DMS153 (cell line): ENCODE measurements at places on chromosomes 6 and 20.

- no peak for DNase-seq
Measured at GRCh38 chr6:17665132-17665531, 41.6 kb downstream of the NUP153 start.

GRCh38 chr20:53126185-53126584 lies 154.0 kb downstream of the TSHZ2 start:
- DNase-seq: peak; percentile 65

- no peak for DNase-seq
Measured at GRCh38 chr20:37384683-37385174, 38.8 kb downstream of the SRC start.

DNA sequence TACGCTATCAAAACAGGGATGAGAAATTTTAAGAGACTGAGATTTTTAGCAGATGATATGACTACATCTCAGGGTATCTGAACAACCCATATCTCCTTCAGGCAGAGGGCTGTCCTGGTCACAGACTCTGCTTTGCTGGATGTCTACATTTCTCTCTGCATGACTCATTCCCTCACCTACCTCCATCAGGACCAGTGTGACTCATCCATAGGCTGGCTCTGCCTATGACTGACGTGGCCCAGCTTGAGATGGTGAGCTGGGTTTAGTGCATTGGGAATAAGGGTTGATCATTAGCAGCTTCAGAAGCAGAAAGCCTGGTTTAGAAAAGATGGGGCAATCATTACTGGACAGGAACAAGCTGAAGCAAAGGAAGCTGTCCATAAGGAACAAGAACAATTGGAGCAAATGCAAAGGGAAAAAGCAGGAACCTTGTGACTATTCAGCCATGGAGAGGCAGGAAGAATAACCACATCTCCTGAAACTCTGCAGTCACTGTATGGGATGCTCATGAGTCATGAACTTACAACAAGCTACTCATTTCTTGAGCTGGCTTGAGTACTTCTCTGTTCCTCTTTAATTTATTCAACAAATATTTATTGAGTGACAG lies 86.4 kb upstream of the CBLN4 start:
- no peak for DNase-seq

GRCh38 chr6:16700202-16700915 lies 60.9 kb downstream of the ATXN1 start:
- DNase-seq: no peak

DNA sequence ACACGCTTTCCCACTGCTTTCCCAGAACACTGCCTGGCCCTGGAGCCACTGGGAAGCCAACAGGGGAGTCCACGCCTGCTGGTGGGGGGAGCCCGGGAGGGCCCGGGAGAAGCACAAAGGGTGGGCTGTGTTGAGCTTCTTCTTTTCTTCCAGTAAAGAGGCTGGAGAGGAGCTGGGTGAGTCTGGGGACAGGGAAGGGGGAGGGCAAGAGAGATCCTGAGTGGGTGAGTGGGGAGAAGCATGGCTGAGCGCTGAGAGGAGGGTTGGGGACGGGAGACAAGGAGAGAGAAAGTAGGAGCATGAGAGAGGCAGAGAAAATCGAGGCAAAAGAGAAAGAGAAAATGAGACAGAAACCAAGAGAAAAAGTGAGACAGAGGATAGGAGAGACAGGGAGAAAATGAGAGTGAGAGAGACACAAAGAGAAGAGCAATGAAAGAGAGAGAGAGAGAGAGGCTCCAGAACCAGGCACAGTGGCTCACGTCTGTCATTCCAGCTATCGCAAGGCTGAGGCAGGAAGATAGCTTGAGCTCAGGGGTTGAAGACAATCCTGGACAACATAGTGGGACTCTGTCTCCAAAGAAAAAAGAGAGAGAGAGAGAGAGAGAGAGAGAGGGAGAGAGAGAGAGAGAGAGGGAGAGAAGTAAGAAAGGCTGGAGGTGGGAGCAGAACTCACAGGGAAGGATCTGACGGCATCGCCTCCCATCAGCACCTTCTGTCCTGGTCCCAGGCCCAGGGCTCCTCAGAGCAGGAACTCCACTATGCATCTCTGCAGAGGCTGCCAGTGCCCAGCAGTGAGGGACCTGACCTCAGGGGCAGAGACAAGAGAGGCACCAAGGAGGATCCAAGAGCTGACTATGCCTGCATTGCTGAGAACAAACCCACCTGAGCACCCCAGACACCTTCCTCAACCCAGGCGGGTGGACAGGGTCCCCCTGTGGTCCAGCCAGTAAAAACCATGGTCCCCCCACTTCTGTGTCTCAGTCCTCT lies 2.0 kb downstream of the LST1 start:
- DNase-seq: no peak

DNA sequence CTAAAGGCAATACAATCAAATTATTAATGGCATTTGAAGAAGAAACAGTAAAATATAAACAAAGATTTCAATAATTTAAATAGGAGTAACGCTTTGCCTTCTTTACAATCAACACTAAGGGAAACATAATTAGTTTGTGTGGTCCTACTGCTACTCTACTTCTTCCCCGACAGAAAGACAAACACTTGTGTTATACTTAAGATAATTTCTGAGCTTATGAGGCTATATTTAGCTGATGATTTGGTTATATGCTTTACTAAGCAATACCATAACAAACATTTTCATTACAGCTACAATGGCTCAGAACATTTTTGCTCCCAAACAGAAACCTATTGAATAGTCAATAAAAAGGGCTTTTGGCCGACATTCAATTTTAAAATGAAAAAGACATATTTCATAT lies 1217.2 kb upstream of the GJE1 start:
- DNase-seq: peak; percentile 43

DNA sequence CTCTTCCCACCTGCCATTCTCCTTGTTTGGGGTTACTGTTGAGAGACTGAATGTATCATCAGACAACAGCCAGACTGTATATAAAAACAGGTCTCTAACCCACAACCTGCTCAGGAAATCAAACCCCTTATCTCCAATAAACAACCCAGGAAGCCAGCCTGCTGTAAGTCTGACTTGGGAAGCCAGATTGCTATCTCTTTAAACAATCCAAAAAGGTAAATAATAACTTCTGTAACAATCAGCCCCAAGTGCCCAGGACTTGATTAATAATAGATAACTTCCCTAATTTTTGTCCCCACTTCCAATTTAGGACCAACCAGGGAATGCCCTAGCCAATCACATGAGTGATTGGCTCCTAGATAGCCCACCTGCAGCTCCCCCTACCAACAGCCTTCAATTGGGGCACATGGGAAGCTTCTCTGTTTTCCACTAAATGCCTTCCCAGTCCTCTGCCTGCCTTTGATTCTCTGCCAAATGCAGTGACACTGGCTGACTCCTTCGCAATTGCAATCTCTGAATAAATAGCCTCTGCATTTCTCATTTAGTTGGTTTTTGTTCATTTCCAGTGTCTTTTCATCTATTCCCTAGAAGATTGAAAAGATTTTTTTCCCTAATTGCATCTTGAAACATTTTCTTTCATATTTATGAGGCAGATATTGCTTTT lies 117.1 kb upstream of the TAB2 start:
- no peak for DNase-seq

DNA sequence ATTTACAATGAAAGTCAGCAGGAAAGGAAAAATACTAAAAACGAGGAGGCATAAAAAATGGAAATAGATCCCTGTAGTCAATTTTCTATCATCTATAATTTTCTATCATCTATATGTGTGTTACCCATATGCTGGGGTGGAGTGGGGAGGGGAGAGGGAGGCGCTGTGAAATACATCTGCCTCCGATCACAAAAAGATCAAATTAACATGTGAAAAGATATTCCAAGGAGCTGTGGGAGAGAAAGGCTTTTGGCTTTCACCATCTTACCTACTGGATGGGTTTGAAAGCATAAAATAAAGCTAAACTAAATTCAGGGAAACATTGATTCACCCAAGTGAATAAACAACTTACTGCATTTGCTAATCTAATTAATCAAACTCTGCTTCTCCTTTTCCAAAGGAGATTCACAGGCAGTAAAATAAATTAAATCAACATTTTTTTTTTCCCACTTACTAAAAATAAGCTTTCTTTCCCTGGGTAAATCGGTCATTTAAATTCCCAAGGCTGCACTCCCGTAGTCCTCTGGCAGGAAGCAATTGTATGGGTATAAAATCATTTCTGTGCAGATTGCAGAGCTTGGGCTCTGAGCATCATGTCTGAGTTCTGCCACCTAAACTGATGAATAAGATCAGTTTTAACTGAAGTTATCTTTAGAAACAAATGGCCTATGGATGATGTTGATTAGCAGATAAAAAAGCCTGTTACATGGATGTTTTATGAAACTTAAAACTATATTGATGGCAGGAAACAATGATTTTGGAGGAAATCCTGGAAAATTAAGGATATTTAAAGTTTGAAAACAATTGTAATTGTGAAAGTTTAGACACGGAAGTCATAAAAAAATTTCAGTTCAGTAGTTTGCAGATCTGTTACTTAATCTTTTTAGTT lies 147.9 kb downstream of the SOX4 start:
- DNase-seq: no peak

DNA sequence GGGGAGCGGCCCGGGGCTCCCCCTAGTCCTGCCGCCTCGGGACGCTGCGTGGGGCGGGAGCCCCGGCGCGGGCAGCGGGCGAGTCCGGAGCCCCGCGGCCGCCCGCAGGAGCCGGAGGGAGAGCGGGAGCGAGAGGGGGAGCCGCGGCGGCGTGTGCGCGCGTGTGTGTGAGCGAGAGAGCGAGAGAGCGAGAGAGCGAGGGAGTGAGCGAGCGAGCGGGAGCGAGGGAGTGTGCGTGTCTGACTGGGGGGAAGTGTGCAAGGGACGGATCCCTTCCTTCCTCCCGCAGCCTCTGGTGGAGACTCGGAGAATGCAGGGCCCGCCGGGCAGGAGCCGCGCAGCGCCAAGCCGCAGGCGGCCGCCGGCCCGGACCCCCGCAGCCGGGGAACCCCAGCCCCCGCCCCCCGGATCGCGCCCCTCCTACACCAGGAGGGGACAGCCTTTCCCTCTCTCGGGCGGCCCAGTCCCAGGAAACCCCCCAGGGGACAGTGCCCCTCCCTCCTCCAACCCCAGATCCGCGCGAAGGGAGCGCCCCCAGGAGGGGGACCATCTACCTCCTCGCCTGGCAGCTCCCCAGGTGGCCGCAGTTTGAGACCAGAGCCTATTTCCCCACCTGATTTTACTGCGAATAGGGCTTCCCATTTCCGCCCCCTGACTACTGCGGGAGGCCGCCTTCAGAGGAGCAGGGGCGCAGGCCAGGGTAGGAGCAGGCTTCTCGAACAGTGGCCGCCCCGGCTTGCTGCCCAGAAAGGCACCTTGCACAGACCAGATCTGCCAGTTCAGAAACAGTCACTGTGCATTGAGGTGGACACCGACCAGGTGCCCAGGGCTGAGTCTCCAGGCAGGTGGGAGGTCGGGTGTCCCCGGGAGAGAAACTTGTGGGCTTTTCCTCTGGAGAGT lies at the start of gene CDH22:
CDH22 (minus strand) TSS at position 241 of the 900 bp plus-strand sequence. CDS start 57,204 bp downstream, outside the sequence.
- DNase-seq: no peak

- no peak for DNase-seq
Measured at GRCh38 chr6:17768388-17768787, 61.7 kb upstream of the NUP153 start.

GRCh38 chr6:111278731-111279130 lies 191.4 kb downstream of the SLC16A10 start:
- DNase-seq: no peak

DNA sequence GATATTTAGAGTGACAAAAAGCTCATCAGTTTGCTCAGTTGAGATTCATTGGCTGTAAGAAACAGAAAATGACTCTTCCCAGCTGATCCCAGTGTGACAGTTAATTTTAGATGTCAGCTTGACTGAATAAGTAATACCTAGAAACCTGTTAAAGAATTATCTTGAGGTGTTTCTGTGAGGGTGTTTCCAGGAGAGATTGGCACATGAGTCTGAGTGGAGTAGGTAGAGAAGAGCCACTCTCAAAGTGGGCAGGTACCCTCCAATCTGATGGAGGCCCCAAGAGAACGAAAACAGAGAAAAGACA lies 200.8 kb upstream of the BTBD3 start:
- DNase-seq: no peak

GRCh38 chr6:25061289-25061936 lies 125.7 kb upstream of the RIPOR2 start:
- DNase-seq: no peak

DNA sequence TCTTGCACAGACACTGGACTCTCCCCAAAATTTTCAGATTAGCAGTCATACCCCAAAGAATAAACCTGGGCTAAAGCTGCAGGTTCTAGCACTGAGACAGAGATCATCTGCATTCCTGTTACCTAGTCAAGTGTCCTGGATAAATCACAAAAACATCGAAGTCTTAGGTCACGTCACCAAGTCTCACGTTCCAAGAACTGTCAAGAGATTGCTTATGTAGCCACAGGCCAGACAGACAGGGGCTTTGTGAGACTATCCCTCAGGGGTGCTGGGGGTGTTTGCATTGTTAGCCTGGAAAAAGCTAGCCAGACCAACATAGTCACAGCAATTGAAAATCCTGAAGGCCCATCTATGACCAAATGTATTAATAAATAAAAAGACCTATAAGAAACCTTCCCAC lies 243.1 kb upstream of the PREP start:
- DNase-seq: no peak

DNA sequence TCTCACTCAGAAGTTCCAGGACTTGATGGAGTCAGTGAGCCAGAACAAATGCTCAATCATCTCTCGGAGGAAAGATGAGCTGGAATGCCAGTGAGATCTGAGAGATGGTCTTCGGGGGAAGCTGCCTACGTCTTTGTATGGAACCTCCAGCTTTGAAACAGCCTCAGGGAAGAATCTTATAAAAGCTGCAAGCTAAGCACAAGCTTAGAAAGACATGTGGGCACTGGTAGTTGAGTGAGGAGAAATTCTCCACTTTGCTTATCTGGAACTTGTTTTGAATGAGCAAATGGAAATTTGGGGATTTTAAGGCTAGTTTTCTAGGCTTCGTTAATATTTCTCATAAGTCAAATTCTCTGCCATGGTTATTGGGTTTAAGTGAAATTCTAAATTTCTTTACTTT lies 594.4 kb downstream of the QKI start:
- DNase-seq: no peak

GRCh38 chr20:9149087-9149486 lies 80.2 kb downstream of the PLCB4 start:
- DNase-seq: no peak

DNA sequence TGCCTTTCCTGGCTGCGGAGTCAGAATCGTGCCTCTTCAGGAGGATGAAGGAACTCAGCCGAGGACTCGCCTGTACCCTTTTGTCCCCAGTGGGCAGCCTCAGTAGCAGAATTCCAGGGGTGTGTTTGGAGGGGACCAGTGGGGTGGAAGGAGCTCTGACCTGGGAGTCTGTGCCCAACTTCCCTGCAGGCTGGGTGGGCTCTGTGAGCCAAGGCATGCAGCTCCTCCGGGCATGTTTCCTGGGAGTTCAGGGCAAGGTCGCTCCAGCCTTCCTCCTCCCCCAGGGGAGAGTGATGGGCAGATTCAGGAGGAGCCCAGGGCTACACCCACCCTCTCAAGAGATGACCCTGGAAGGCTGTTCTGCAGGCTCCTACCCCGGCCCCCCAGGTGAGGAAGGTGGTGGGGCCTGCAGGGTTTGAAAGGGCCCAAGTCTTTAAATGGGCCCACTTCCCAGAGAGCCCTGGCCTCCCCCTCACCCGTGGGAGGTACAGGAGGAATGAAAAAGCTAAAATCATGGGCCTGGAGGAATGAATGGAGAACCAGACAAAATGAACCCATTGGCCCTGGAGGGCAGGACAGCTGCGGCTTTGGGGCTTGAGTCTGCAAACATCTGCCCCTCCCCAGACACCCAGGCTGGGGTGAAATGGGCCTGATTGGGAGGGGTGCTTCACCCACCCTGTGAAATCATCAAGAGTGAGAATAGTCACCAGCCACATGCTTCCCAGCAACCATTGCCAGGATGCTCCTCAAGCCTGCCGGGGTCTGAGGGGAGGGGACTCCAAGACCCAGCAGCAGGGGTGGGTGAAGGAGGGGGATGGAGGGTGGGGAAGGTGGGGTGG lies 77.6 kb upstream of the PMEPA1 start:
- DNase-seq: no peak
